ENCODE measurements at places on chromosomes 7 and 10.

GRCh38 chr10:60942788-60943315 is 1.1 kb downstream of the RHOBTB1 start:
- no peak for DNase-seq

GRCh38 chr10:19117438-19117837 is 68.8 kb downstream of the MALRD1 start:
- no peak for DNase-seq

- peak; percentile 44 for DNase-seq
Measured at GRCh38 chr10:133260895-133261725, 15.6 kb downstream of the ADAM8 start.

GRCh38 chr7:92595281-92595680 is 5.1 kb upstream of the FAM133B start:
- DNase-seq, result no peak

DNA sequence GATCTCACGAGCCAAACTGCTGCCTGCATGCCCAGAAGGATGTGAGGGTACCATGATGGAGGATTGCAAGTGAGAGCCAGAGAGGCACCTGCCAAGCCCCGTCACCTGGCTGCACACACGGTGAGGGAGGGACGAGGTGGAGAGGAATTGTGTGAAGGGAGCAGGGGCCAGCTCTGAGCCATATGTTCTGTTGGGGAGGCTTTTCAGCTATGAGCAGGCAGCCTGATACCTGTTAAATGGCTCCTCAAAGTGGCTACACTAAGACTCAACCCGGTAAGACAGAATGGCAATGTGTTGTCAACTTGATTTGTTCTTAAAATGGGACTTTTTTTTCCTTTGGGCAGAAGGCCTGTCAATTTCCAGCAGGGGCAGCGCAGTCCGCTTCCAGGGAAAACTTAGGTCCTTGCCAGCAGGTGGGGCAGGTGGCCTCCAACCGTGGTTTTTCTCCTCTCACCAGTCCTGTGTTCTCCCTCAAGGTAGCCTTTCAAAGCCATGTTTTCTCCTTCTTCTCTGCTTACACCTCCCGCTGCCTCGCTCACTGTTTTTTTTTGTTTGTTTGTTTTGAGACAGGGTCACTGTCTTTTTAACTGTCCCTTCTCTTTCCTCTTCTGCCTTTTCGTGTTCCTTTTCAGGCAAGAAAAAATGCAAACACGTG is 57.7 kb upstream of the ZNRF2 start:
- no peak for DNase-seq
